ENCODE measurements at places on chromosomes 7 and 10.

GRCh38 chr7:22833957-22834356 lies 11.3 kb upstream of the TOMM7 start:
- no peak for DNase-seq

- no peak for DNase-seq
Measured at GRCh38 chr10:133350950-133351329, 3.8 kb downstream of the PRAP1 start.

DNA sequence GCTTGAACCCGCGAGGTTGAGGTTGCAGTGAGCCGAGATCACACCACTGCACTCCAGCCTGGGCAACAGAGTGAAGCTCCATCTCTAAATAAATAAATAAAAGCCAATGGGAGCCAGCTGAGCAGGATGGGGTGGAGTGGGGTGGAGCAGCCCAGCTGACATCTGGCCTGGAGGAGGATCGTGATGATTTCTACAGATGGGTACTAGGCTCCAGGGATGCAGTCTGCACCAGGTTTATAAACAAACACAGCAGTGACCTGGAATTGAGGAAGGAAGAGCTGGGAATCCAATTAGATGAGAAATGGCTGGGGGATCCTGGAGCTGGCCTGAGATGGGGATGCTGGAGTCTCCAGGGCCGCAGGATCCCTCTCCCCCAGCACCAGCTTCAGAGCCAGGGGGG lies 7.3 kb upstream of the GRIFIN start:
- DNase-seq: no peak

DNA sequence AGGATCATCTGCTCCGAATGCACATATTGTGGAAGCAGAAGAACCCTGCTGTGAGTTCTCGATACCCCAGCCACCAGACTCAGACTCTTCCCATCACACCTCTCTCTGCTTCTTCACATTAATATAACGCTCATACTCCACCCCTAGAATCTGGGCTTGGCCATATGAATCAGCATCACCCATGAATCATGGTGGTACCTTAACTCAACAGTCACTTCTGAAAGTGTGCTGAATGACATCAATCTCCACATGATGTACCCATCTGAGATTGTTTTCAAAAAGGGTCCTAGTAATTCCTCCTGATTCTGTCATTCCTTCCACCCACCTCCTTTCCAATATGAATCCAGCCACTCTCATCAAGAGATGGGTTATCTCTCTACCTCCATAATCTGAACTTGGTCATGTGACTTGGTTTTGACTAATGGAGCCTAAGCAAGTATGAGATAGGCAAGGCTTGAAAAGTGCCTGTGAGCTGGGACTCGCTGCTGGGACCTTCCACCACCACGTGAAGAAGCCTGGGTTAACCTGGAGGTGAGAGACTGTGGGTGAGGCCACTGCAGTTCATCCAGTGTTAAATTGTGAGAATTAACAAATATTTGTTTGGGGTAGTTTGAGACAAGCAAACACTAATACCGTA lies 15.4 kb downstream of the YWHAG start:
- DNase-seq: no peak

DNA sequence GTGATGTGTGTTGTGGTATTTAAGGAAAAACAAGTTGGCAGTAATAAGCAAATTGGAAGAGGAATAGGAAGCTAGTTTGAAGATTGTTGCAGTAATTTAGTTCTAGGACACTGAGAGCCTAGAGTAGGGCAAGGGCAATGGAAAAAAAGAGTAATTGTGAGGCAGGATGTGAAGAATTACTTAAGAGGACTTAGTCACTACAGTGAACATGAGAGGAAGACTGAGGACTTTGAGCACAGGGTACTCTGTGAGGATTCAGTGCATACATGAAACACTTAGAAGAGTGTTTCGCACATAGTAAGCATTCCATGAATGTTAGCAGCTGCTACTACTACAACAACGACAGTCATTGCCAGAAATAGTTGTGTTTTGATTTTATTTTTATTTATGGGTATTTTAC lies 30.9 kb upstream of the DKK1 start:
- DNase-seq: peak; percentile 47

GRCh38 chr7:3067606-3068380 lies 24.1 kb upstream of the CARD11 start:
- DNase-seq: no peak

GRCh38 chr10:89670926-89671325 lies 25.9 kb upstream of the PANK1 start:
- DNase-seq: no peak

- peak; percentile 88 for DNase-seq
Measured at GRCh38 chr7:75054744-75055143, 18.9 kb downstream of the RCC1L start.

DNA sequence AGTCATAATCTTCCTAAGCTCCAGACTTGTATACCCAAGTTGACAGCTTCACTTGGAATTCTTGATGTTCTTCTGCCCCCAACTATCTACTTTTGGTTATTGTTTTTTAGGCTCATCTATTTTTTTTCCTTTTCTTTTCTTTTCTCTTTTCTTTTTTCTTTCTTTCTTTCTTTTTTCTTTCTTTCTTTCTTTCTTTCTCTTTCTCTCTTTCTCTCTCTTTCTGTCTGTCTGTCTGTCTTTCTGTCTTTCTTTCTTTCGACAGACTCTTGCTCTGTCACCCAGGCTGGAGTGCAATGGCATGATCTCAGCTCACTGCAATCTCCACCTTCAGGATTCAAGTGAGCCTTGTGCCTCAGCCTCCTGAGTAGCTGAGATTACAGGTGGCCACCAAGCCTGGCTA lies 36.5 kb downstream of the KMT2E start:
- DNase-seq: no peak

DNA sequence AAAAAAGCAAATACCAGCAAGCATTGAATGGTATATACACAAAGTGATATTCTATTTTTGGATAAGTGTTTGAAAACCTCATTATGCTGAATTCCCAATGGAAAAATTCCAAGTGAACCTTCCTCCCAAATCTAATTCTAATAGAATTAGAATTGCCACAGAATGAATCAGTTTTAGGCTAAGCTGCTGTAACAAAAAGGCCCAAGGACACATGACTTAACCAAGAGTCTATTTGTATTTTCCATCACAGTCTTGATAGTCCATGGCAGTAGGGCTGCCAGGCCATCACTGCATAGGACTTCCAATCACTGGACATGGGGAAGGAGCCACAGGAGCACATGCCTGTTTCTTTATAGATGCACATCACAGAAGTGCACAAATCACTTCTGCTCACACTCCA lies 91.2 kb upstream of the IFRD1 start:
- DNase-seq: no peak

- DNase-seq: no peak
Measured at GRCh38 chr7:132560105-132560504, 16.2 kb downstream of the PLXNA4 start.

GRCh38 chr7:142800088-142800487 lies 29.3 kb downstream of the PRSS2 start:
- DNase-seq: no peak

DNA sequence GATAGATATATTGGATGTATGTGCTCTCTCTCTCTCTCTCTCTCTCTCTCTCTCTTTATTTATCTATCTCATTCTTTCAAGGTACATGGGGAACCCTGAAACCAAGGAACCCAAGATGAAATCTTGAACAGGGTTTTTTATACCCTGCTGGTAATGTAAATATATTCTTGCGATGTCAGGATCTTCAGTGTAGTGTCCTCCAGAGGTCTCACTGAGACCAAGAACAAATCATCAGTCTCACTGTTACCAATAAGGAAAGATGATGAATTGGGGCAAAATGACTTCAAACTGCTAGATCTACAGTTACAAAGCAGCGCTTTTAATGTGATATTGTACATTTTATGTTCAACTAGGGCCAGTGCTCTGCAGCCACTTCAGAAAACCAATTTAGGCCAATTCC lies 423.5 kb downstream of the ANKRD7 start:
- no peak for DNase-seq

DNA sequence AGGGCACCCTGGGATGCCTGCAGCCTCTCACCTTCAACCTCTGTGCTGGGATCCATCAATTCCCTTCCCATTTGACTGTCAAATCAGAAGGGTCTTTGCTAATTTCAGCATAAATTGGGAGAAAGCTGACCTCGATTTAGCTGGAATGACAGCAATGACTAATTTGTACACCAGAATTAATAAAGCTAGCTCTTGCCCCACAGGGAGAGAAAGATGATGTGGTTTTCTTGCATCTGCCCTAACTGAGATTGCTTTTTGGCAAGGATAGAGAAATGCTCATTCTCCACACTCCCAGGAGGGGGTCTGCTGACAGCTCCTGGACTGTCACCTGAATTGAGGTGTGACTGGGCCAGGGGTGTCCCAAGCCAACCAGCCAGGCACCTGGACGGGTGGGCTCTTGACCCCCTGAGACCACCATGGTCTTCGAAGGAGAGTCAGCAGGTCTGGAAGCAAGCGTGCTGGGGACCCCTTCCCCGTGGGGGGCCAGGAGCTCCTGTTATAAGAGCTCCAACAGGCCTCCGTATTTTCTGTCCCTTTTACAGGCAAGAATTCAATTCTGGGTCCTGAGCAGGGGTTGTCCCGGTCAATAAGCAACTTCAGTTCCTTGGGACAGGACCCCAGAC lies 42.1 kb downstream of the RBM17 start:
- DNase-seq: no peak

DNA sequence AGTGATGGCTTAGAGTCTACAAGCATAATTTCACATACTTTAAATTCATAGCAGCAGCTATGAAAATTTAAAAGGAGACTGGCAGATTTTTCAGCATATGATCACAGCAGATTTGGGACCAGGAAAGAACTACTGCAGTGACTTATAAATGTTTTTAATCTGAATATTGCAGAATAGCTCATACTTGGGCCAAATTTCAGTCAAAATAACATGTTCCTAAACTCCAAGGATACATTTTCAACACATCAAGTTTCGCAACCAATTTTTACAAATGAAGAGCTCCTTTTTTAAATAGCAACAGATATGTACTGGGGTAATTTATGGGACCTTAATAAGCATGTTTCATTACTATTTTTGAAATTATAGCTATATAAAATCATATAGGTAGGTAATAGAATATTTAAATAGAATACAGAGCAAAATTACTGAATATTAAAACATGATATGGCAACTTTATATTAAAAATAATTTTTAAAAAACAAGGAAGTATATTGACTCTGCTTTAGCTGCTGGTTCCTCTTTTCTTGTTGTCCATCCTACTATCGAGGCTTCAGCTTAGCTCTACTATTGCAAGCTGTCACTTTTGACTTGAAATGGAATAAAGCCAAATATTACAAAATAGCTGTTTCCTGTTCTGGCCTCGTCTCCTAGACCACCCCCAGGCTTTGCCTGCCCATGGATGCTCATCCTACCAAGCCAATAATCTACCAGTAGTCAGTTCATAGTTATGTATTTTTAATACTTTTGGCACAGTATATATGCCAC lies 123.1 kb downstream of the NRBF2 start:
- peak; percentile 72 for DNase-seq

Measured in fibroblast of pulmonary artery (primary cell).